DMS53 (cell line): ENCODE measurements at places on chromosomes 7 and 10.

- DNase-seq = peak; percentile 99
Measured at GRCh38 chr7:20249920-20250319, 32.7 kb upstream of the MACC1 start.

- DNase-seq = no peak
Measured at GRCh38 chr10:46308666-46309450, 22.1 kb downstream of the ANTXRL start.

DNA sequence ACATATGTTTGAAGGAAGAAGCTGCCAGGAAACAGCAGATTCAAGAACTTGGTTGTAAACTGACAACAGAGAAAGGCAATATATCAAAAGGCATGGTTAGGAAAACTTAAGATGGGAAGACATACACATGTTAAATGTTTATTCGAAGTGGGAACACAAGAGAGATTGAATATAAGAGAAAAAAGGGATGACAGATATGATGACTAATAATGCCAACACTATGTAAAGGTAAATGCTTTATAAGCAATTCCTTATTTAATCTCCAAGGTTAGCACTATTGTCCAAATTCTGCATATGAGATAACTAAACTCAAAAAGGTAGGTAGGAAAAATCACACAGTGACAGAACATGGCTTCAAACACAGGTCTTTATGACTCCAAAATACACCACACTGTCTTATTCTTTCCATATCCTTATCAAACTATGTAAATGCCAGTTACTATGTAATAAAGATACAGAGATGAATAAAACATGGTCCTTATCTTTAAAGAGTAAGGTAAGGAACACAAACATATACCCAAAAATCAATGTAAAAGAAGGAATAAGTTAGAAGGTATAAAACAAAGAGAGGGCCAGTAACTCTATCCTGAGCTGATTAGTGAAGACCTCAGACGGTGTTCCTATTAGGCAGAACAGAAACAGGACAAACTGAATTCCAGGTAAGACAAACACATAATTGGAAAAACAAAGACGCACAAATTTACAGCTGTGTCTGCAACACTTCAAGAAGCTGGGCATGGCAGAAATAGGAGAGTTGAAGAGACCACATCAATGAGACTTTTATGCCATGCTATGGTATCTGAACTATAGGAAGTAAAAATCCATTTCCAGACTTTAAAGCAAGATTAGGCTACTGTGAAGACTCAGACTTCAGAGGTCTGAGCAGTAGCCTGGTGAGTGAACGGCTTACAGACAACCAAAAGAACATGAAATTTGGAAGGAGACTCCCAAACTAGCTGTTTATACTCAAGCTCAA lies 56.1 kb downstream of the ABI1 start:
- DNase-seq = no peak

DNA sequence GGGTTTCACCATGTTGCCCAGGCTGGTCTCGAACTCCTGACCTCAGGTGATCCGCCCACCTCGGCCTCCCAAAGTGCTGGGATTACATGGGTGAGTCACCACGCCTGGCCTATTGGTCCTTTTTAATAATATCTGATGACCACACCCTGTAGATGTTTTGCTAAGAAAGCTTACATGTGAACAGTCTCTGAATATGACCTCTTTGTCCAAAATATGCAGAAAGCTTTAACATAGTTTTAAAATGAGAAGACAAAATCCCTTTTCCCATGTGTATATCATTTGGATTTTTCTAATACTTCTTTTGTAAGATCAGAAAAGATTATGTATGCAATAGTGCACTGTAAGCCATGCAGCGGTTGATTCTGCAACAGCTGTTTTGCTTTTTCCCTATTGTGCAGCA lies 38.5 kb downstream of the MCU start:
- DNase-seq = no peak

DNA sequence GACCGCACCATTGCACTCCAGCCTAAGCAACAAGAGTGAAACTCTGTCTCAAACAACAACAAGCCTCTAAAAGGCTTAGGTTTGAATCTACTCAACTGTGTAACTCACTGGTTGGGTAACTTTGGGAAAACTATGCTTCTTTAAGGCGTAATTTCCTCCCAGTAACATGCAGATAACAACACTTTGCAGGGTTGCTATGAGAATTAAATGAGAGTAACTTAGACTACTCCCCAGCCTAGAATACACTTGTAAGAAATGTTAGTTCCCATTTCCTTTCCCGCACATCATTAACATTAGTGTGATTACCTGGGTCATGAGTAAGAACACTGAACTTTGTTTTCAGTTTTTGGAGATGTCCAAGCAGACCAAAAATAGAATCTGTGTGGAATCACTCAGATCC lies 5.4 kb upstream of the MYPN start:
- no peak for DNase-seq

GRCh38 chr7:44973610-44974401 lies 5.0 kb downstream of the MYO1G start:
- DNase-seq = peak; percentile 61

DNA sequence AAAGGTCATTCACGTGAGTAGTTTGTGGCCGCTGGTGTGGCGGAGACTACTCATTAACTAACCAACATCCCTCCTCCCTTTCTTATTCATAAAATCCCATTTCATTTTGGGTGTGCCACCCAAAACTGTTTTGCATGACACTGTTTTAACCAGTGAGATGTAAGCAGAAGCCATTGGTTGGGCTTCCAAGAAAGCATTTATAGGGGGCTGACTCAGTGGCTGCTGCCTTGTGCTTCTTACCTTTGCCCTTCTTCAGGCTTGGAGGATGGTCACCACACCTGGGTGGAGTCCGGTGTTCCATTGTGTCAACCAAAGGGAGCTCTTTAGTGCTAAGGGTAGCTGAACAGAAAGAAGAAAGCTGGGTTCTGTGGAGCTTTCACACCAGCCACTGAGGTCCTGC lies 37.2 kb upstream of the EPC1 start:
- DNase-seq = no peak

DNA sequence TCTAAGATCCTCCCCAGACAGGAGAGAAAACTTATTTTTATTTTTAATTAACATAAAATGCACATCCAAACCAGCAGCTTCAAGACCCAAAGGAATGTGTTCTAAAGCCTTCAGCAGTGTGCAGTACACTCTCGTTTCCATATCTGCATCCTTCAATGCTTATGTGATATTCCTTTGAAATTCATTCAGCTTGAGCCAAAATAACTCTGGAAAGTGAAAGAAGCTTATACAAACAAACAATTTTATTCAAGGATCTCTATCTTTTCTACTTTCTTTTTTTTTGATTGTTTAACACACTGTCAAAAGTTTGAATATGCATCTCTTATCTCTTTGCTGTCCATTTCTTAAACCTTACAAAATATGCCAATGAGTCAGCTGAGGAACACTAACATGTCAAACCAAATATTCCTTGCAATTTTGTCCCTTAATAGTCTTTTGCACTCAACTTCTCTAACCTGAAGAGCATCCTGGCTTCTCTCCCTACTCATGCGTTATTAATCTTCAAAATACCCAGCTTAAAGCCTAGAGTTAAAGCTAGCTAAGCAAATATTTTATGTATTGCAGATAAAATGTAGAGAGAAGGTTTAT lies 124.3 kb downstream of the THSD7A start:
- peak; percentile 29 for DNase-seq

GRCh38 chr10:124849111-124849773 lies 47.6 kb downstream of the ABRAXAS2 start:
- peak; percentile 12 for DNase-seq

- no peak for DNase-seq
Measured at GRCh38 chr10:127012769-127013152, 107.5 kb downstream of the DOCK1 start.

DNA sequence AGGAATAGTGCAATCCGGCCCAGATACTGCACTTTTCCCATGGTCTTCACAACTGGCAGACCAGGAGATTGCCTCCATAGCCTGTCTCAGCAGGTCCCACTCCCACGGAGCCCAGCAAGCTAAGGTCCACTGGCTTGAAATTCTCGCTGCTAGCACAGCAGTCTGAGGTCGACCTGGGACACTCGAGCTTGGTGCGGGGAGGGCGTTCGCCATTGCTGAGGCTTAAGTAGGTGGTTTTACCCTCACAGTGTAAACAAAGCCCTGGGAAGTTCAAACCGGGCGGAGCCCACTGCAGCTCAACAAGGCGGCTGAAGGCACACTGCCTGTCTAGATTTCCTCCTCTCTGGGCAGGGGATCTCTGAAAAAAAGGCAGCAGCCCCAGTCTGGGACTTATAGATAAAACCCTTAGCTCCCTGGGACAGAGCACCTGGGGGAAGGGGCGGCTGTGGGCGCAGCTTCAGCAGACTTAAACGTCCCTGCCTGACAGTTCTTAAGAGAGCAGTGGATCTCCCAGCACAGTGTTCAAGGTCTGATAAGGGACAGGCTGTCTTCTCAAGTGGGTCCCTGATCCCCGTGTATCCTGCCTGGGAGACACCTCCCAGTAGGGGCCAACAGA lies 293.5 kb upstream of the GALNT17 start:
- DNase-seq = no peak

- no peak for DNase-seq
Measured at GRCh38 chr10:93415693-93416092, 66.4 kb downstream of the MYOF start.

DNA sequence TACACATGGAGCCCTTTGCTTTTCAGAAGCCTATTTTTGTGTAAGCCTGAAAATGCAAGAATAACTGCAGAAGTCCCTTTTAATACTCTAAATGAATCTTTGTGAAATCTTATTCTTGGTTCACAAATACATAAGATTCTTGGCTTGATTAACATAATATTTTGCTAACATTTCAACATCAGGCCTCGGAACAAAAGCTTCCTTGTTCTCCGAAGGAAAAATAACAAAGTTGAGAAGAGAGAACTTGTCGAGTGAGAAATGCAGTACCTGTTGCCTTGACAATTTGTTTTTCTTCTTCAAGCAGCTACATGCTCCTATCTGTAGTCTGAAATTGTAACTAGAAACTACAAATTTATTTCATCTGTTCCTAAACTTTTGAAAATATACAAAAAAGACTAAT lies 8.5 kb downstream of the NT5C2 start:
- no peak for DNase-seq

DNA sequence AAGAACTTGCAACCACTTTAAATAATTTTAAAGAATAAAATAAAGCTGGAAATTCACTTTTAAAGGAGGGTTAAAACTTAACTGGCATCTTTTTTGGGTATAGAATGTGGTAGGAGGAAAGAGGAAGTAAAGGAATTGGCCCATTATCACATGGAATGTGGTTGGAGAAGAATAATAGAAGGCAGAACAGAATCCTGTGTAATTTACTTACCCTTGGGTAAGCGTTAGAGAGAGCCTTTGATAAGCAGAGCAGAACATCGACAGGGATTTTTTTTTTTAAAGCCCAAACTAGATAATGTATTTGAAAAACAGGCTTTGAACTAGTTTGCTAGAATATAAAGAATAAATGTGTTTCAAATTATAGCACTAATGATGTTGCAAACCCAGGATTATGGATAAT lies 199.8 kb upstream of the KIAA1217 start:
- no peak for DNase-seq

- DNase-seq = no peak
Measured at GRCh38 chr7:72406820-72407403, 5.2 kb downstream of the CALN1 start.

DNA sequence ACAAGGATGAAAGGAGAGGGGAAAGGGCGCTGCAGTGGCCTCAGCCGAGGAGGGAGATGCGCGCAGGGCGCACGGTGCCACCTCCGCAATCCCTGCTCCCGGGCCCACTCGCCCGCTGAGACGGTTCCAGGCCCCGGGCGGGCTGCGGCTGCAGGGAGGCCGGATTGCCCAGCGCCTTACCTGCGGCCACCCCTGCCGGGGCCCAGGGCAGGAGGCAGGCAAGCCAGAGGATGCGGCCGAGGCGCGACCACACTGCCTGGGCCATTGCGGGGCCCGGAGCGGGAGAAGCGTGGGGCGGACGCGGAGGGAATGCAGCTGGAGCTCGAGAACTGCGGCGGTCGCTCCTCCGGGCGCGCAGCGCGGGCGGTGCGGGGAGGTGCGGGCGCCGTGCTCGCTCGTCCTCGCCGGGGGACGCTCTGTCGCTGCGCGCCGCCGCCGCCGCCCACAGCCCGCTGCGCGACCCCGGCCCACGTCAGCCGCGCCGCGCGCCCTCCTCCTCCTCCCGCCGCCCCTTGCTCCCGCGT lies at the start of gene TMEM130:
TSS of gene TMEM130 (minus strand) at position 418 of the 524 bp plus-strand sequence. CDS start at position 265, 153 bp downstream.
- DNase-seq = no peak

GRCh38 chr7:93823621-93824020 lies 66.9 kb downstream of the TFPI2 start:
- DNase-seq = no peak

DNA sequence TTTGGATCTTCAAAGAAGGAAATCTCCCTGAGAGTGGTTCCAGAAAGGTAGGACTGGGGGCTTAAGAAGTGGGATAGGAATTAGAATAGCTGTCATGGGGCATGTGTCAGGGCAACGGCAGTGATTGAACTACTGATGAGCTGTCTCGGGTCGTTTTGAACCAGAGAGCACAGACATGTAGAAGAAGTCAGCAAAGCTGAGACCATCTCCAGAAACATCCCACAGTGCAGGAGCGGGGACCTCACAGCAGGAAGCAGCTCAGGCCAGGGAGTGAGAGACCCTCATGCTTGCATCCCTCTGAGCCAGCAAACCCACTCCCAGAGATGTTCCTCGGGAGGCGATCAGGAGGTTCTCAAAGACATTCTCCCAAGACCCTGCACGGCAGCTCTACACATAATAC lies 60.1 kb downstream of the AOC1 start:
- no peak for DNase-seq

DNA sequence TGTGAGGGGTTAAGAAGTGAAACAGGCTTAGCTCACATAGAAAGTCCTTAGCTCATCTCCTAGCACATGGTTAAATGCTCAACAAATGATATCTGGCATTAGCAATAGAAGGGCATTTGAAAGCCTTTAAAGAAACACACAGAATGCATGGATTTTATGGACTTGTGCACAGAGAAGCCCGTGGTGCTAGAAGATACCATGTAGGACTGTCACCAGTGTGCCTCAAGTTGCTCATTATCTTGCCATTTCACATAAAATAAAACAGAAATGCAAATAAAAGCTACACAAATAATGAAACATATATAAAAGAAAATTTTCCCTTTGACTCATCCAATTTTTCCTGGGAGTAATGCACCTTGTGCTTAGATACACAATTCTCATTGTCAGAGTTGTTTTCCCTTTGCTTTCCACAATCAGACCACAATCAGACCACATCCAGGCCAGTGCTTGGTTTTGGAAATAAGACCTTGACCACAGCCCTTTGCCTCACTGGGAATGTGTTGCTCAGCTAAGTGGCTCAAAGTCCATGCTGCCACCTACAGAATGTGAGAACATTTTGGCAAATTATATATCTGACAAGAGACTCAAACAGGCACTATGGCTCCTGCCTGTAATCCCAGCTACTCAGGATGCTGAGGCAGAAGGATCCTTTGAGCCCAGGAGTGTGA lies 9.5 kb upstream of the WDR11 start:
- DNase-seq = no peak

DNA sequence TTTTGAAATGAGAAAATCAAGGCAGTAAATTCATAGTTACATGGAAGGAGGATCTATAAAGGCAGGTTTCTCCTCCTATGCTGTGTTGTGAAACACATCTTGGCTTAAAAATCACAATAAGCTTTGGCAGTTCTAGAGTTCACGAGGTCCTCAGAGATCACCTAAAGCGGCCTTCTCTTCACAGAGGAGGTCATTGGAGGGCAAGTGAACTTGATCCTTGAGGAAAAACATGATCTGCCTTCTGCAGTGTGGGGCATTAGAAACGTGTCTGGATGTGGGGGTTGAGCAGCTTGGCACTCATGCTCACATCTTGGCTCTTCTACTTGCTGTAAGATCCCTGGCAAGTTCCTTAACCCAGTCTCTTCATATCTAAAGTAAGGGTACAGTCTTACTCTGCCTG lies 96.1 kb upstream of the BMPER start:
- DNase-seq = no peak
